ENCODE measurements at places on chromosomes 16 and 17.

DNA sequence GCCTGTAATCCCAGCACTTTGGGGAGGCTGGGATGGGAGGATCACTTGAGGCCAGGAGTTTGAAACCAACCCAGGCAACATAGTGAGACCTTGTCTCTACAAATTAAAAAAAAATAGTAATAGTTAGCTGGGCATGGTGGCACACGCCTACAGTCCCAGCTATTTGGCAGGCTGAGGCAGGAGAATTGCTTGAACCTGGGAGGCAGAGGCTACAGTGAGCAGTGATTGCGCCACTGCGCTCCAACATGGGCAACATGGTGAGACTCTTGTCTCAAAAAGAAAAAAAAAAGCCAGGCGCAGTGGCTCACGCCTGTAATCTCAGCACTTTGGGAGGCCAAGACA lies 56.9 kb upstream of the MRTFB start:
- no peak for DNase-seq

DNA sequence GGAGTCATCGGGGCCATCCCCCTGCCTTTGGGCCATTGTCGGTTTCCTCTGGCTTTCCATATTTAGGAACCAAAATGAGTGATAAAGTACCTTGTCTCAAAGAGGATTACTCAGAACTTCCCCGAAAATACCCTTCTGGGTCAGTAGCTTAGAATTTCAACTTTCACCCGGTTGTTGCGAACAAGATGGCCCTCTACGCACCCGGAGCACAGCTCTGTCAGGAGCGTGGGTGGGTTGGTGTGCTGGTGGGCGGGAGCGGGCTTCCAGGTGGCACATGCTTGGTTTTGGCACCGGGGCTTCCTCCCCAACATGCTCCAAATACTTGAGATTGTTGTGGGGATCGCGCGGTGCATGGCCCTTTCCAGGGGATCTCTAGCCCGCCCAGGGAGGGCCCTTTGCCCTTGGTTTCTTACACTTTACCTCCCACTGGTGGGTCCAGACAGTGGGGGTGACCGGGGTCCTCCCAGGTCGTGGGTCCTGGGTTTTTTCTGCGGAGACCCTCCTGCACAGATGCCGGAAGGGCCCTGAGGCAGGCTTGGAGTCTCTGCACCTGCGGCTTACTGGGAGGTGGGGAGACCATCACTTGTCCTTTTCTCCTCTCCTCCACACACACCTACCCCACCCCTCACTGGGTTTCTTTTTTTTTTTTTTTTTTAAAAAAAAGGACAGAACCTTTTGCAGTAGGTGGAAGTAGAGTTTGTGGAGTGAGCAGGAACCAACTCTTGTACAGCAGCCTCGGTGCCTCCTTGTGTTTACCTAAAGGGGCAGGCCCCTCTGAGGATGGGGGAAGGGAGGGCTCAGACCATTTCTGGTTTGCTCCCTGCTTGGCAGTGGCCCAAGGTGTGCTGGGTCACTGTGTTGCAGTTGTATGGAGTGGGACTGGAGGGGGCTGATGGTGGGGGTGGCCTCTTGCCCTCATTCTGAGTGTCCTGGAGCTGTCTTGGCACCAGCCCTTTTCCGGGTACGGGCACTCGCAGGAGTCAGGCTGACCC lies 142.1 kb downstream of the SEC14L1 start:
- peak; percentile 77 for DNase-seq

- DNase-seq: no peak
Observed at GRCh38 chr17:55242476-55242875, 22.3 kb upstream of the HLF start.

GRCh38 chr17:63525190-63525946 lies 2.2 kb downstream of the KCNH6 start:
- DNase-seq: no peak

DNA sequence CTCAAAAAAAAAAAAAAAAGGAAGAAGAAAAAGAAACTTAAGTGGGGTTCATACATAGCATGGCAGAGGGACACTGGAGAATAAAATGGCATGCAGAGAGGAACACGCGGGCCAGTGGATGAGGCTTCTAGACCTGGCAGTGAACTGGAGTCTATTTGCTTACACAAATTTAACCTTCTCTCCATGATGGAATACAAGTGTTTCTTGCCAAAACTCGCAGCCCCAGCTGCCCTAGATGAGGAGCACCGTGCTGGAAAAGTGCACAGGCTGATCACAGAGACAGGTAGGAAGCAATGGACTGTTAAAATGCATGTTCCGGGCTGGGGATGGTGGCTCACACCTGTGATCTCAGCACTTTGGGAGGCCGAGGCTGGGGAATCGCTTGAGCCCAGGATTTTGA lies 9.3 kb downstream of the SSTR2 start:
- no peak for DNase-seq
